ENCODE measurements at places on chromosomes 6 and 20.

DNA sequence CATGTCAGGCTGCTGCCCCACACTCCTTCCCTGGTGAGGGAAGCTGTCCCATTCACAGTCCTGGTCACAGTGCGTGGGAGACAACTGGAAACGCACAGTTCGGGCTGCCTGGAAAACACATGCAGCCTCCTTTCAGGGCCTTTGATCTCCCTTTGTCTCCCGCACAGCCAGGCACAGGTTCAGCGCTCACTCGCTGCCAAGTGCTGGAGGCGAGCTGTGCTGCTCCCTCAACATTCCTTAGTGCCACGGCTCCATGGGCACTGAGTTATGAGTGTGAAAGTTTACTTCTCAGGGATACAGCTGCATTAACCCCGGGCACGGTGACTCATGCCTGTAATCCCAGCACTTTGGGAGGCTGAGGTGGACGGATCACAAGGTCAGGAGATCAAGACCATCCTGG, 9.1 kb downstream of the YTHDF1 start:
- DNase-seq = no peak

- no peak for DNase-seq
Observed at GRCh38 chr20:61833807-61834610, 231.7 kb downstream of the TAF4 start.

GRCh38 chr6:10621847-10622246, 72.6 kb downstream of the C6orf52 start:
- no peak for DNase-seq

DNA sequence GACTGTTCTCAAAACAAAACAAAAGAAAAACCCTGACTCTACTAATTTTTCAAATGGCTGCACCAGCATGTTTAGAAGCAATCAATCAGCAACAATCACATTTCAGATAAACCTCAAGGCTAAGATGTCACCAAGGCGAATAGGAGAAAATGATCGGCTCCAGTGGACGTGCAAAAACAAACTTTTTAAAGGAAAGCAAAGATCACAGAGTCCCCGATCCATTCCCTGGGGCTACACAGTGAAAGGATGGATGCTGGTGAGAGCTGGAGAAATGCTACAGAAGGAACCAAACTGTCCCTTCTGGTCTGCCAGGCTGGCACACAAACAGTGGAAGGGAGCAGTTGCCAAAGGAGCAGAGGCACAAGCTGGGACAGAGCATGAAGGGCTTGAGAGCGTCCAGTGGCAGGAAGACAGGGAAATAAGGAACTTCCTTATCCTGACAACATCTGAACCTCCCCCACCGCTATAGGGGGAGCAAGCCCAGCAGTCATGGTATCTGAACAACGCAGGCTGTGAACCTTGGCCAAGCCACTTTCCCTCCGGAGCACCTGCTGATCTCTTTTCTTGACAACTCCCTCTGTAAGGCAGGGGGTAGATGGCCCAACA, 73.7 kb upstream of the HIVEP1 start:
- DNase-seq = no peak

DNA sequence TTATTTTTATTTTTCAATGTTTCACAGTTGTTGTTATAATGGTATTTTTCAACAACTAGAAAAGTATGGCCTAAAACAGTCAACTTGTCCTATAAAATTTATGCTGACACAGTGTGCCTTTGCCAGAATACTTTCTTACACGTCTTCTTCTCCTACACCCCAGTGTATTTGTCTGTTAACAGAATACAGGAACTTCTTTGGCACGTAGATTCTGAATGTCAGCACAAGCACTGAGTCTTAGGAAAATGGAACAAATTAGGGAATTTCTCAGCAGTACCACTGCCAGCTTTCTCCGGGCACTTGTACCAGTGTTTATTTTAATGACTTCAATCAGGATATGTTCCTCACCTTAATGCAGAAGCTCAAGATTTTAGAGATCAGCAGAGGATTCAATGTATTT, 26.7 kb upstream of the AKIRIN2 start:
- DNase-seq = no peak

- DNase-seq = peak; percentile 11
Observed at GRCh38 chr20:1177680-1178079, 7.1 kb downstream of the TMEM74B start.

GRCh38 chr6:42177514-42178364, 4.6 kb downstream of the GUCA1A start:
- no peak for DNase-seq

DNA sequence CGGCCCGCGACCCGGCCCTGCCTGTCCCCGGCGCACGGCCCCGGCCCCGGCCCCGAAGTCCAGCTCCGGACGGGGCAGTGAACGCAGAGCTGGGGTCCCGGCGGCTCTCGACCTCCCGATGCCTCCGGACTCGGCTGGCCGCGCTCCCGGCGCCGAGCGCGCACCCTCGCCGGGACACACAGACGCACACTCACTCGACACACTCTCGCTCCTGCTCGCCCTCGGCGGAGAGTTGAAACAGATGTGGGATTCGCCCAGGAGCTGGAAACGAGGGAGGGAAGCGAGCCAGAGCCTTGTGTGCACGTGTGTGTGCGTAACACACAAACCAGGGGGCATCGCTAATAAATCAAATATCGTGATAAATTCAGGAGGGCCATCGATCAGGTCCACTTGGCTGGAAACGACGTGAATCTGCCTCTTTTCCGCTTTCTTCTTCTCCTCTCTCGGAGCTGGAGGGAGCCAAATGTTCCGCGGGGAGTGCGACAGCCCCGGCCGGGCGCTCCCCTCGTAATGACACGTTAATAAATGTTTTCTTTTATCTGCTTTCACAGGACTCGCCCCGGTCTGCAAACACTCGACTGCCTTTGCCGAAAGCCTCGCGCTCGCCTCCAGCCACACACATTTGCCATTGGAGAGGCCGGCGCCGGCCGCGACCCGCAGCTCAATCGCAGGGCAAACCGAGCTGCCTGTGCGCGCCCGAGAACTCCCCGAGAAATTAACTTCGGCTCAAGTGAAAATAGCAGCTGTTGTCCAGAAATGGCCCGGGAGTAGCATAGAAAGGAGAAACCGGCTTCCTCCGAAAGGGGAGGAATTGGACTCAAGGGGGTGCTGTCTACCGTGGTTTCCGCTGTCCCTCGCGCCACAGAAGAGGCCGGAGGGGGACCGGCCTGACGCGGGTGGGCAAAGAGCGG, 828 bp upstream of the SULF2 start:
- DNase-seq = peak; percentile 59

DNA sequence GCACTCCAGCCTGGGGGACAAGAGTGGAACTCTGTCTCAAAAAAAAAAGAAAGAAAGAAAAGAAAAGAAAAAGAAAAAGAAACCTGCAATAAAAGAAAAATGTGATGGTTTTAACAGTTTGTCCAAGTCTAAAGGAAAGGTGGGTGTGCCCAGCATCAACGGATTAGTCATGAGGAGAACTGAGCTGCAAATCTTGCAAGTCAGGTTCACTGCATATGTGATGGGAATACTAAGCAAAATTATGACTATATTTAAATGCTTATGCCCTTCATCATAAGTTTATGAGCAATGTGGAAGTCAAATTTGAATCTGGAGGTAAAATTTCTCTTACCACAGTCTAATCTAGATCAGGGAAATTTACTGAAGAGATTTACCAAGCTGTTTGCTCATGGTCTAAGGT, 13.1 kb upstream of the CDK19 start:
- DNase-seq = no peak

GRCh38 chr6:52399511-52400312, 20.4 kb upstream of the EFHC1 start:
- peak; percentile 39 for DNase-seq

- DNase-seq = no peak
Observed at GRCh38 chr6:6564154-6564553, 24.4 kb upstream of the LY86 start.

- DNase-seq = no peak
Observed at GRCh38 chr6:158758941-158759479, 60.2 kb downstream of the EZR start.

GRCh38 chr20:17646209-17646960, 35.7 kb downstream of the RRBP1 start:
- no peak for DNase-seq

DNA sequence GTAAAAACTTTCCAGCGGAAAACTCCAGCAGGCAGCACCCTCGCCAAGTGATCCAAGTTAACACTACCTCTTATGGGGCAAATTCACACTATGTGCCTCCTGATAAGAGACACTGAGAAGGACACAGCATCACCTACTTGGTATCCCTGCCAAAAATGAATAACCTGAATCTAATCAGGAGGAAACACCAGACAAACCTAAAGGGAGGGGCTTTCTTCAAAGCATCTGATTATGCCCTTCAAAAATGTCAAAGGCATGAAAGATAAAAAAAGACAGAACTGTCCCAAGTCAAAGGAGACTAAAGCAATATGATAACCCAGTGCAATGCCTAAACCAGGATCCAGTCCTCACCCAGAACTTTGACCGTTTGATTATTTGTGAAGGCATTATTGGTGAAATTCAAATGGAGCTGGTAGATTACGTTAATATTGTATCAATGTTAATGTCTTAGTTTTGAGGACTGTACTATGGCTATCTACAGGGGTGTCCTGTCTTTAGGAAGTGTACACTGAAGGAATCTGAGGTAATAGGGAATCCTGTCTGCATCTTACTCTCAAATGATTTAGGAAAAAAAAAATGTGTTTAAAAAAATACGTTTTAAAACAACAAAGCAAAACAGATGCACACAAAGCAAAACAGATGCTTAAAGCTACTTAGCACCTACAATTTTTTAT, 8.3 kb downstream of the TBC1D7 start:
- no peak for DNase-seq

GRCh38 chr6:145531822-145532221, 203.5 kb downstream of the EPM2A start:
- no peak for DNase-seq

DNA sequence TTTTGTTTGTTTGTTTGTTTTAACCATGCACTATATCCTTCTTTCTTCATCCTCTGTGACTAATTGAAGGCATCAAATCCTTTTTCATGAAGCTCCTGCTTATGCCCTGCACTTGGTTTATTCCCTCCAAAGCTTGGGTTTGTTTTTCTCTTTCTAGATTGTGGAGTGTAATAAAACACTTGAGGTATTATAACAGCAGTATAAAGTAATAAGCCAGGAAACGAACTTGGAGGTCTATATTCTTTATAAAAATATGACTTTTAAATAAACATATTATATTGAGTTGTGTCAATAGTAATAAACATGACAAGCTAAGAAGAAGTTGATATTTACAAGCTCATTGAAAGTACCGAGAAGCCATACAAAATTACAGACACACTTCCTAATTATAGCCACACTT, 659.4 kb downstream of the RFPL4B start:
- DNase-seq = no peak
